Epithelial cell of proximal tubule (primary cell): ENCODE measurements at places on chromosomes 2 and 18.

DNA sequence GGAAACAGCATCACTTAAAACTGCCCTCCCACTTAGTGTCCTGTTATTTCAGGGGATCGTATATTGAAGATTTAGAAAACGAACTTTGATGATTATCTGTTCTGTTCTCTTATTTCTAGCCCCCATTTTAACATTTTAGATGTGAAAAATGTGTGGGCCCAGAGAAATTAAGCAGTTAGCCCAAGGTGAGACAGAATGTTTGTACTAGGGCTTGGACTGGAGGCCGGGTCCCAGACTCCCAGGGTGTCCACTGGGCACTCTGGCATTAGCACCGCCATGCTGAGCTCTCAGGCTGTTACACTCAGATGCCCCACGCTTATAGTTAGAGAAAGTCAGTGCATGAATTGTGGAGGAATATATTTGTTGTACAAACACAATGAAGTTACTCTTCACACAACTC lies 5.5 kb upstream of the RAX start:
- DNase-seq, result no peak

DNA sequence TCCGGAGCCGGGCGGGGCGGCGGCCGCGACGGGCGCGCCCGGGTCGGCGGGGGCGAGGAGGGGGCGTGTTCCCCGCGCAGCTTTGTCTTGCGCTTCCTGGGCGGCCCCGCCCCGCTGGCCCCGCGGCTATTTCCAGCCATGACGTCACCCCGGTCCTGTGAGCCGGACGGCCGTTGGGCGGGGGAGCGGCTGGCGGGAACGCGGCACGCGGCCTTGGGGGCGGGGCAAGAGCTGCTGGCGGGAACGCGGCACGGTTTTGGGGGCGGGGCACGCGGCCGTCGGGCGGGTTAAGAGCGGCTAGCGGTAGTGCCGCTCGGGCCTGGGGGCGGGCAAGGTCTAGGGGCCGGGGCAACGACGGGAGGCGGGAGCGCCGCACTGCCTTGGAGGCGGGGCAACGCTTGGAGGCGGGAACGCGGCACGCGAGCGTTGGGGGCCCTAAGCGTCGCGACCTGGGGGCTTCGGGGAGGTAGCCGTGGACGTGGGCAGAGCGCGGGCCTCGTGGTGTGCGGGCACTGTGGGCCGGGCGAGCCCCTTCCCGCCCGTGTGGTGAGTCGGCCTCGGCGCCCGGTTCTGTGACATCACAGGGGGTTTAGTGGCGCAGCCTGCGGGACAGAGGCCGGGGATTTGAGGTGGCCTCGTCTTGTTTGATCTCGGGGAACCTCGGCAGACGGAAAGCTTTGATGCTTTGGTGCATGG lies 704 bp downstream of the KLF11 start:
- DNase-seq, result no peak

GRCh38 chr2:29741132-29741531 lies 180.3 kb downstream of the ALK start:
- no peak for DNase-seq

GRCh38 chr2:85578243-85579180 lies 1.1 kb downstream of the VAMP8 start:
- no peak for DNase-seq

- no peak for DNase-seq
Observed at GRCh38 chr2:62118160-62118559, 77.8 kb upstream of the B3GNT2 start.

DNA sequence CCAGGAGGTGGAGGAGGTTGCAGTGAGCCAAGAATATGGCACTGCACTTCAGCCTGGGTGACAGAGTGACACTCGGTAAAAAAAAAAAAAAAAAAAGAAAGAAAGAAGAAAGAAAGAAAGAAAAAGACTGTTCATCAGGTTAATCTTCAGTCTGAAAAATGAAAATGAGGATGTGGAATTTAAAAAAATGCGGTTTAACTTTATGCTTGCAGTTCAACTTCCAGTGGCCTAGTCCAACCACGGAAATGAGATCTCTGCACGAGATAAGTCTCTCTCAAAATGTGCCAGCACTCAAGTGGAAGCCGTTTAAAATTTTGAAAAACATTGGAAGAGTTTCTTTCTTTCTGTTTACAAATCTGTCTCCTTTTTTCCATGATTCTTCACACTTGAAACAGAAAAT lies 112.1 kb downstream of the DOCK10 start:
- DNase-seq, result no peak

DNA sequence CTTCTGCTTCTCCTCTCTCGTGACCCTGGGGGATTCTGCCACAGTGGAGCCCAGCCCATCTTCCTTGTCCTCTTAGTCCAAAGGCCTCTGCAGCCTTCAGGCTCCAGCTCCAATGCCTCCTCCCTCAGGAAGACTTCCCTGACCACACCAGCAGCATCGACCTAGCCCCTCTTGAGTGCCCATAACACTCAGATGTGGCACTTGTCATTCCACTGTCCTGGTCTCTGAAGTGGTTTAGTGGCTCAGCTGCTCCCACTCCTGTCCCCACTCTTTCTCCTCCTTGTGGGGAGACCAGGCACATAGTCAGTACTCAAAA lies 97.5 kb downstream of the STPG4 start:
- no peak for DNase-seq

GRCh38 chr2:67776276-67776675 lies 286.5 kb downstream of the C1D start:
- DNase-seq, result peak; percentile 75

- no peak for DNase-seq
Observed at GRCh38 chr2:88765154-88765888, 73.8 kb downstream of the RPIA start.
